ENCODE measurements at places on chromosomes 16 and 17. TPM values are rescaled to one million over a fixed set of nuclear protein-coding genes. Genes with fewer than 3 reads are reported as not detected.
A peak's percentile ranks its signal among the peaks of the same experiment; 100 is the strongest.

C16orf92 gene
- polyA plus RNA-seq: not detected

DNA sequence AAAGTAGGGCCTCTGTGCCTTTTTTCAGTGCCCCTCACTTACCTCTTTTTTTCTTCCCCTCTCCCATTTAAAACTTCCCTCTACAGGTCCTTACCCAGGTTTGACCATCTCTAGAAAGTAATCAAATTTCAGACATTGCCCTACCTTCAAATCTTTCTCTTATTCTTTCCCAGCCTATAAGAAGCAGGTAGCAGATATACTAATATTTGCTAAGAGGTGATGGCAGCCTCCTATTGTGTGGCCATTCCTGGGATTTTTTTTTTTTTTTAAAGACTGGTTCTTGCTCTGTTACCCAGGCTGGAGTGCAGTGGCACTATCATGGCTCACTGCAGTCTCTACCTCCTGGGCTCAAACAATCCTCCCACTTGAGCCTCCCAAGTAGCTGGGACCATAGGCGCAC, 111.1 kb upstream of the HAS3 start:
- DNase-seq: no peak

DNA sequence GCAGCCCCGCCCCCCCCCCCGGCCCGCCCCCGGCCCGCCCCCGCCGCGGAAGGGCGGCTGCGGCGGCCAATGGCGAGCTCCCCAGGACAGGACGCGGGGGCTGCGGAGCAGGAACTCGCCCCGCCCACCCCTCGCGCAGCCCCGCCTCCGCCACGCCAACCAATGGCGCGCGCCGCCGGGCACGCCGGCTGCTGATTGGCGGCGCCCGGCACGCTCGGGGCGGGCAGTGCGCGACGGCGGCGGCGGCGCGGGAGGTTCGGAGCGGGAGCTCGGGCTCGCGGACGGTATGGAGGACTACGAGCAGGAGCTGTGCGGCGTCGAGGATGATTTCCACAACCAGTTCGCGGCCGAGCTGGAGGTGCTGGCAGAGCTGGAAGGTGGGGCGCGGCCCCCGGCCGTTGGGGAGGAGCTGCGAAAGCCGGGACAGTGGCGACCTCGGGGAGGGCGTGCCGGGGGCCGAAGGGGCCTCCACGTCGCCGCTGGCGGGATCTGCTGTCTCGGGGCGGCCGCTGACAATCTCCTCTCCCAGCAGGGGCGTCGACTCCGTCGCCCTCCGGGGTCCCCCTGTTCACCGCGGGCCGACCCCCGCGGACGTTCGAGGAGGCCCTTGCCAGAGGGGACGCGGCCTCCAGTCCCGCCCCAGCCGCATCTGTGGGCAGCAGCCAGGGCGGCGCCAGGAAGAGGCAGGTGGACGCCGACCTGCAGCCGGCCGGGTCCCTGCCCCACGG, at the start of gene CHTF18:
CHTF18 (plus strand) TSS at position 222 of the 728 bp plus-strand sequence; CDS start at position 287, 65 bp downstream.
- peak; percentile 97 for DNase-seq

DNA sequence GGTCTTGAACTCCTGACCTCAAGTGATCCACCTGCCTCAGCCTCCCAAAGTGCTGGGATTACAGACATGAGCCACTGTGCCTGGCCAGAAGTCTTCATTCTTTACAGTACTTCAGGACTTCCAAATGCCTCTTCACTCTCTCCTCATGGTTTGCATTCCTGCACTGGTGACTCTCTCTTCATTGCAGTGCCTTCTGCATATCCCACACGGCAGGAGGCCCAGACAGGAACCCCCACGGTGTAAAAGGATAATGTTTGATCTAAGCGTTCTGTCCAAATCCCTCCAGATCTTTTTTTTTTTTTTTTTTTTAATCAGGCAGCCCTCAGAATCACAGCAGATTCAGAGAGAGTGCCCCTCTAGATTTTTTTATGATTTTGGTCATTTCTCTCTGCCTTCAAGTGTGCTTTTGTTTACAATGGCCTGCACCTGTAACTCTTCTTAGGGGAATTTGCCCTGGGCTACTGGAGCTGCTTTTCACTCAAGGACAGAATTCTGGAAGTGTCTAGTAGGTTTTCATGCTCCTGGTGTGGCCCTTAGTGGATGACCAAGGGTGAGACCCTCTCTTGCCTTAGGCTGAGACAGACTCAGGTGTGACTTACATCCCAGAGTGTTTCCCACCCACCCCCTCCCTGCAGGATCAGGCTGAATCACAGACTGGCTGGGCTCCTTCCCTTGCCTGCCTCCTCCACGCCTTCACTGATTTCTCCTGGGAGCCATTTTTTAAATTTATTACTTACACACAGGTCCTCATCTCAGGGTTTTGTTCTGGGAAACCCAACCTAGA, 19.8 kb upstream of the NF1 start:
- no peak for DNase-seq

- DNase-seq: no peak
Observed at GRCh38 chr17:10547351-10547750, 2.1 kb downstream of the MYH2 start.

DNA sequence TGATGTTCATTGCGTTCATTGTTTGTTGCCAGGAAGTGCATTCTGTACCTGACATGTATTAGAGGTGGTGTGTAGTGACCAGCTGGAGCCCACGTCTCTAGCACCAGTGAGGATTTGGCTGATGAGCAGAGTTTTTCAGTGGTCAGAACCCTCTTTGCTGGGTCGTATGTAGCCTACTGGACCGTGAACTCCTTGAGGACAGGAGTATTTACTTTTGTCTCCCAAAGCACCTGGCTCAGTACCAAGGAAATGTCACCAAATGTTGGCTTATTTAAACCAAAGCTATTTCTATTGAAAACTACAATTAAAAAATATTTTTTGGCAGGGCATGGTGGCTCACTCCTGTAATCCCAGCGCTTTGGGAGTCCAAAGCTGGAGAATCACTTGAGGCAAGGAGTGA, 262.7 kb downstream of the SNX29 start:
- no peak for DNase-seq

DNA sequence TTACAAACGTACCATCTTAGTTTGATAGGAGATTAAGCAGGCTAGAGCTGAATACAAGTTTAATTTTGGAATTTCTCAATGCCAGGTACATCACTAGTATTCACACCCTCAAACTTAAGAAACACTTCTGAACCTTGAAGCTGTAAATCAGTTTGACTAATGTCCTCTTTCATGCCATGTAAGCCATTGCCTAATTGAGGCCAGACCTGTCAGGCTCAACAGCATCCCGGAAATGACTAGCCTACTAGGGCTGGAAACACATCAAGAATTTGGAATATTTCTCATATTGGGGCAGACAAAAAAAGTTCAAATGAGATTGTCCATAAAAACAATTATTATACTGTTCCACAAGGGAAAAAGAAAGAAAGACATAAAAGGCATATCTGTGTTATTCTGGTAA, 1.7 kb downstream of the USP32 start:
- peak; percentile 17 for DNase-seq

DNA sequence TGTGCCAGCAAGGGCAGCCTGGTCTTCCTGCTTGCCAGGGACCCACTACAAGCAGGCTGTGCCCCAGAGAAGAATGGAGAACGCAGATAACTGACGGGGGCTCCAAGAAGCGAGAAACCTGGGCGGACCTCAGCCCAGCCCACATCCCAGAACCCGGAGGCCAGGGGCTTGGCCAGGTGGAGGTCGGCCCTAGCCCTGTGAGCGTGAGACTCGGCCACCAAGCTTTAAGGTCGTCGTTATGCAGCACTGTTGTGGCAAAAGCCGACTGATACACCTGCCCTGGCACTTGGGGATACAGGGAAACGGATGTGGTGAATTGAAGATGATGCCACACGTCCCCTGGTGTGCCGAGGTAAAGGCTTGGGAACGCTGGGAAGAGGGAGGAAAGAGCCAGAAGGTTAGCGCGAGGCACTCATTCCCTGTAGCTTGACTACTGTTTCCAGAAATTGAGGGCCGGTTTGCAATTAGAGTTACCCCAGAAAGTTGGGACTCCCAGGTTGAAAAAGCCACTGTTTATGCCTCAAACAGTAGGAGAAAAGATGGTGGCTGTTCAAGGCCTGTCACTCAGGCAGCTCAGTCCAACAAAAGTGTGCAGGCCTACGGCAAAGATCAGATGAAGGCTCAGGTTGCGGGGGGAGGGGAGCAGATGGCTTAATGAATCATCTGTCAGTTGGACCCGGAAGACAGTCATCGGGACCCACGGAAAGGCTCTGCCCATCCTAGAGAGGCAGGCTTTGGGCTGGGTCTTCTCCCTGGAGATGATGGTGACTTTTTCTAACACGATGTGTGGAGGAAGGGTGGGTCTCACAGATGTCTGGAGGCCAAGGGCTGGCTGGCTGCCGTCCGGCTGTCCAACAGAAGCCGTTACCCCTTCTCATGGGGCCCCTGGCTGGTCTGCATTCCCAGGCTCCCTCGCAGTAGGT, 45.6 kb upstream of the BAHCC1 start:
- peak; percentile 70 for DNase-seq

- DNase-seq: peak; percentile 68
Observed at GRCh38 chr16:535446-536405, 8.2 kb downstream of the CAPN15 start.

DNA sequence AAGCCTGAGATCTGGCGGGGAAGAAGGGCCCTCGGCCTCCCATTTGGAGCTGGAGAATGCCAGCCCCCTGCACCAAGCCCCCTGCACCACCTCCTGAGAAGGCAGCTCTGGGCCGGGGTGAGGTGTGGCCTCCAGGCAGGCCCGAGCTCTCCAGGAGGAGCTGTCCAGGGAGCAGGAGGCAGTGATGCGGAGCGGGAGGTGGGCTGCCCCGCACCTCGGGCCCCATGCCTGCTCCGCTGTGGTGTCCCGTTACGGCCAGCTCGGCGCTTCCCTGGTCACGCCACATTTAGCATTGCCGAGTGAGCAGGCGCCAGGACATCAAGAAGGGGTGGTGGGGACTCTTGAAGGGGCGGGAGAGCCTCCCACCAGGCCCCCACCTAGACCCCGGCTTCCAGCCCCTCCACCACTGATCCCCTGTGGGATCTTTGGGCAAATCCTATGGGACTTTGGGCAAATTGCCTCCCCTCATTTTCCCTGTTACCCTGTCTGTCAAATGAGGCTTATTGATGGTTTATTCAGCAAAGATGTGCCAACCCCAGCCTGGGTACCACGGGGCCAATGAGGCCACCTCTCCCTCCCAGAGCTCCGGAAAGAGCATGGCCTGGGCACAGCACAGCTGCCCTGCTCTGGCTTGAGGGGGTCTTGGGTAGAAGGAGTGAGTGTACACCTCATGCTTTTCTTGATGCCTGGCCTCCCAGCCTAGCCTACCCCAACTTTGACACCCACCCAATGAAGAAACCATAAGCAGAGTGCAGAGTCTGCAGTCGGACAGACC, 15.3 kb downstream of the FOXN1 start:
- no peak for DNase-seq

- DNase-seq: no peak
Observed at GRCh38 chr17:74187761-74188160, 15.7 kb upstream of the RPL38 start.

DNA sequence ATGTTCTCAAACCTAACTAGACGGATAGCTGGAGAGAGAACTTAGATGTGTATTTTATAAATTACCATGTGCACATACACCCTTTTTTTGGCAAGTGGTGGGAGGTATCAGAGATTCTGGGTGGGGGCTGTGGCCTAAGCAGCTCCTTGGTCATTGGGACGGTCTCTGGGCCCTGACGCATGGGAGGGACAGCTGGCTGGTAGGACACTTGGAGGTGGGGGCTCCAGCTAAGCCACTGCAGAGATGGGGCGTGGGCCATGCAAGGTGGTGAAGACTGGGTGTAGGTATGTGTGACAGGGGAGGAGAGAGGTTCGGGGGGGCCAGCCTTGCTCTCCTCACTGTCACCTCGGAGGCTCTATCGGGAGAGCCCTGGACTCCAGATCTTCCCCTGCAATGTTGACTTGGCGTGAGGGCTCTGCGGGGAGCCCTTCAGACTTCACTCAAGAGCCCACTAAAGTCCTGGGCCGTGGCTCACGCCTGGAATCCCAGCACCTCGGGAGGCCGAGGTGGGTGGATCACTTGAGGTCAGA, 17.1 kb downstream of the C1QTNF1 start:
- no peak for DNase-seq
